Stimulated activated naive B cell treated with anti-CD40 and anti-IgM and Interleukin-4, amounts not matched to agents 10 μg/mL and 1 μg/mL and 100 μg/mL, for 72 hours (primary cell): ENCODE measurements at places on chromosomes 4 and X.

DNA sequence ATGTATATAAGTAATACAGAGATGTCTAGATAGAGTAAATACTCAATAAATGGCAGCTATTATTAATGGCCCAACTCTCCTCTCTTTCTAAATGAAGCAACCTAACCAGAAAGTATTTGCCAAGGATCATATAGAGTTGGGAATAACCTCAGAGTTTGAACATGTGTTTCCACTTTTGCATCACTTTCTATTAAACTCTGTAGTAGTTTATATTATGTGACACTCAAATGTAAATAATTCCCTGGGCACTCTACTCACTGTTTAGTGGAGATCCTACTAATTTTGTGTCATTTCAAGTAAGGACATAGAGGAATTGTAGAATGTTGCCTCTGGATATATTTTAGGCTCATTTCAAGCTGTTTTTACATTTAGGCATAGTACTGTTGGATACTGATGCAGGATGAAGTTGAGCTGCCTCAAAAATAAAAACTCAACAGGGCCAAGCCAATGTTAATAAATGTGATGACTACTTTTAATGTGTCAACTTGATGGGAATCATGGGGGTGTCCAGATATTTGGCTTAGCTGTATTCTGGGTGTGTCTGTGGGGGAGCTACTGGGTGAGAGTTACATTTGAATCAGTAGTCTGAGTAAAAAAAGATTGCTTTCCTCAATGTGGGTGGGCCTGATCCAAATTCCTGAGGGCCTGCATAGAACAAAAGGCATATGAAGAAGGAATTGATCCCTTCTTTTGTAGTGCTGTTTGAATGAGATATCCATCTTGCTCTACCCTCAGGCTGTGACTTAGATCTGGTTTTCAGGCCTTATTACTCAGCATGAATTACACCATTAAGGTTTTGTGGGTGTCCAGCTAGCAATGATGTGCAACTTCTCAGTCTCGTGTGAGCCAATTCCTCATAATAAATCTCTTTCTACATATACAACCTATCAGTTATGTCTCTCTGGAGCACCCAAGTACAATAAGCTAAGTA, 1368.2 kb downstream of the STIM2 start:
- no peaks in the 10 kb centered on the region for H3K4me1 ChIP-seq
- no peak overlapping the region for H3K27ac ChIP-seq
- DNase-seq = no peak

GRCh38 chrX:43556207-43556606, 99.9 kb upstream of the MAOA start:
- H3K4me1 ChIP-seq = peaks cover 3% of the 10 kb centered on the region
- no peak overlapping the region for H3K27ac ChIP-seq
- H3K27me3 ChIP-seq = no peaks in the 10 kb centered on the region
- no peak for DNase-seq
- H3K36me3 ChIP-seq = no peaks in the 10 kb centered on the region
- H3K4me3 ChIP-seq = no peak overlapping the region

DNA sequence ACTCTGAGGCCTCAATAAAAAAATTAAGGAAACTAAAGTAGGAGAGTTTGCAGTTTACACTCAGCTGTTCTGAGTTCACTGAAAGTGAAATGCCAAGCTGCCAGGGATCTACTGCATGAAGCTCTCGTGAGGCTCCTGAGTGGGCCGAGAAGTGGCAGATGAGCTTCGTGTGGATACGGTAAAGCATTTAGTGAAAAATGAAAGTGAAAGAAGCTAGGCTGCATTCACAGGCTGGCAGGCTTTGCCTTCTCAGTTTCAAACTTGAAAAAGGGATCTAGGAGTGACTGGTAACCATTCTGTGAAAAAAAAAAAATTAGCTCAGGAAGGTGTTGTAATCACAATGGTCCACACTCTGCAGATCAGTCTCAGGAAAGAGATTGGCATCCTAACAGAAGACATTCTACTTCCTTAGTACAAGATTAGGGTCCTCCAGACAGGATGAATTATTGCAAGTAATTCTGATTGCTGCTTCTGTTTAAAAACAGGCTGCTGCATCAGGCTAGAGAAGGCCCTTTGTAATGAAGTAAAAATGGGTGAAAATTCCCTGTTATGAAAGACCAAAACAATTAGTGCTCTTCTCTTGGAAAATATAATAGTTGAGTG, 679.9 kb downstream of the RPA4 start:
- H3K4me1 ChIP-seq = peaks cover 11% of the 10 kb centered on the region
- no peaks in the 10 kb centered on the region for H3K27me3 ChIP-seq
- peak overlapping the region; percentile 88 for H3K27ac ChIP-seq
- peak; percentile 48 for DNase-seq

- no peak overlapping the region for H3K27ac ChIP-seq
- H3K27me3 ChIP-seq = no peaks in the 10 kb centered on the region
- H3K4me1 ChIP-seq = no peaks in the 10 kb centered on the region
- no peaks in the 10 kb centered on the region for H3K36me3 ChIP-seq
- no peak for DNase-seq
These were observed 109.6 kb downstream of the PACRGL start for GRCh38 chr4:20809812-20810211.

DNA sequence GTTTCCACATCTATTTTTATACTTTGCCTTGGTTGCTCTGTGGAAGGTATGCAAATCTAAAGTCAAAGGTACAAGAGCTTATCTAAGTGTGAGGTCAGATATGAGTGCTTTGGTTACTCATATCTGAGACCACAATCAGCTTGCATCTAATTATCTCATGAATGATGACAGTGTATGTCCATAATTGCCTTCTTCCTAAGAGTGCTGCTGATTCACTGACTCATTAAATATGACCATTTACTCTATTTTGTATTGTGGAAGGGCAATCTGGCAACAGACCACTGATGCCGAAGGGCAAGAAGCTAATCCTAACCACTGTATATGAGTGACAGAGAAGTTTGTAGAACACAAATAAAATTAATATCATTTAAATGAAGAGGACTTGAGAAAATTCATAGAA, 1190.2 kb upstream of the AGA start:
- H3K36me3 ChIP-seq = no peaks in the 10 kb centered on the region
- no peaks in the 10 kb centered on the region for H3K4me1 ChIP-seq
- no peak overlapping the region for H3K27ac ChIP-seq
- no peaks in the 10 kb centered on the region for H3K27me3 ChIP-seq
- DNase-seq = no peak

GRCh38 chr4:64417974-64418373, 8.7 kb upstream of the TECRL start:
- no peak overlapping the region for H3K27ac ChIP-seq
- H3K36me3 ChIP-seq = no peaks in the 10 kb centered on the region
- no peak overlapping the region for H3K4me3 ChIP-seq

DNA sequence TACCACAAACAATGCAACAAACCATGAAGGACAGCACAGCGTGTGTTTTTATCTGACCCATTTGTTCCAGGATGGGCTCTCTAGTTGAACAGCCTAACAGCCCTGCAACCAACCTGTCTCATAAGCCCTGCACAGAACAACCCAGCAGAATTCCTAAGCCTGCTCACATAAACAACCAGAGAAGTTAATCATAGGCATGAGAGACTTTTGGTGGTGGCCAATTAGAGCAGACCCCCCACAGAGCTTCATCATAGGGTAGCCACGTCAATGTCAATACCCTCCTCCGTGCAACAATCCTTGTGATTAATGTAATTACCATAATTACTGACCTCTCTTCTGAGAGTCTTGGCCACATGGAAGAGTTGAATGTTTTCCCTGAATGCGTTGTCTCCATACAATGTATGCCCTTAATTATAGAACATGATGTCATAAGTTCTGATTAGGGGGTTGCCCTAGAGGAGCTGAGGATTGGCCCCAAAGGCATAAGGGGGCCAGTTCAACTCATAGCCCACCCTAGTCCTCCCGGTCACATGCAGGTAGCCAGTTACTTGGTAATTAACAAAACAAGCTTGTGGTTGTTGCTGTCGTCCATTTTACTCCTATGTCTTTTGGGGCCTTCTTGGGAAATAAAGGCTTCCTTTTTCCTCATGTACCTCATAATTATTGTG, 92.7 kb downstream of the SYNPO2 start:
- no peaks in the 10 kb centered on the region for H3K36me3 ChIP-seq
- H3K4me3 ChIP-seq = no peak overlapping the region
- peaks cover 8% of the 10 kb centered on the region for H3K27me3 ChIP-seq
- no peak overlapping the region for H3K27ac ChIP-seq

GRCh38 chr4:64614276-64614675, 205.0 kb upstream of the TECRL start:
- no peak for DNase-seq
- no peak overlapping the region for H3K27ac ChIP-seq
- no peaks in the 10 kb centered on the region for H3K27me3 ChIP-seq

DNA sequence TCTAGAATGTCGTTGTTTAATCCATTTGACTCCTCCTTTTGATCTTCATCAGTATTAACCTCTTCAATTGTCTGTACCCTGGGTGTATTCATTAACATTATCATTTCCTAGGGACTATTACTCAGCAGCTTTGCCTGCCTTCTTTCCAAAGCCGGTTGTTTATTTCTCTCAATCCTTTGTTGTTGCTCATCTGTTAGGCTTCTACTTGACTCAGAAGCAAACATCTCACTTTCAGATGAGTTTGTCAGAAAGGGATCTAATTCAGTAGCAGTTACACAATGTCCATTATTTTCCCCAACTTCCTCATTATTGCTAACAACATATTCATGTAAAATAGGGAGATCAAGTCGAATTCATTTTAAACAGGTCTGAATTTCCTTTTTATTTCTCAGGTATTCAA, 22.1 kb upstream of the HSD17B10 start:
- H3K4me3 ChIP-seq = no peak overlapping the region
- H3K4me1 ChIP-seq = no peaks in the 10 kb centered on the region
- no peak for DNase-seq

- no peak overlapping the region for H3K4me3 ChIP-seq
- H3K27ac ChIP-seq = no peak overlapping the region
- H3K36me3 ChIP-seq = peaks cover 48% of the 10 kb centered on the region
- H3K27me3 ChIP-seq = no peaks in the 10 kb centered on the region
- DNase-seq = no peak
- H3K4me1 ChIP-seq = peaks cover 96% of the 10 kb centered on the region
These were observed 52.2 kb downstream of the FRYL start for GRCh38 chr4:48727666-48728459.

DNA sequence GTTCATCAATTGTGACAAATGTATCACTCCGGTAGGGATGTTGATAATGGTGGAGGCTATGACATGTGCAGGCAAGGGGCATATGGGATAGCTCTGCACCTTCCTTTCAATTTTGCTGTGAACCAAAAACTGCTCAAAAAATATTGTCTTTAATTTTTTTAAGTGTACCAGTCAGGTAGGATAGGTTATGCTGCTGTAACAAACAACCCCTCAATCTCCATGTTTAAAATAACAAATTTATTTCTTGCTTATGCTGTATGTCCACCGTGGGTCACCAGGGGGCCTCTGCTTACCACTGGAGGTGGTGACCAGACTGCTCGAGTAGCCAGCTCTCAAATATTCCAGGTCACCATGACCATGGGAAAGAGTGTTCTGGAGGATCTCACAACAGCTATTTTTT, 23.4 kb upstream of the MSX1 start:
- no peak overlapping the region for H3K27ac ChIP-seq
- H3K4me1 ChIP-seq = no peaks in the 10 kb centered on the region
- H3K36me3 ChIP-seq = peaks cover 7% of the 10 kb centered on the region
- no peak overlapping the region for H3K4me3 ChIP-seq

DNA sequence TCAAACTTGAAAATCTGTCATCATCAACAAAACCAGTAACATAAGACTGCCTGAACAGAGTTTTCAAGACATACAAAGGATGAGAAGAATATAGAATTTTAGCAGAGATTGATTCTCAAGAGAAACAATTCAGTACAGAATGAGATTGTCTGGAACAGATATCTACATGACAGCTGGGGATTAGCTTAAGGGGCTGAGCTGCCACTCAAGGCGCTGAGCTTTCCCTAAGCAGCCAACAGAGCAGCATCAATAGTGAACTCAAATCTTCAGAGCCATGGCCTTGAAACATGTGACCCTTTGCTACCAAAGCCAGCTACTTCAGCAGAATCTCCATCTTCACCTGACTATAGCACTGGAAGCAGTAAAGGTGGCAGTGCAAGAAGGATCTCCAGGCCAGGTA, 24.3 kb upstream of the PCDH10 start:
- H3K4me1 ChIP-seq = no peaks in the 10 kb centered on the region
- H3K27ac ChIP-seq = no peak overlapping the region
- no peak for DNase-seq
- H3K4me3 ChIP-seq = no peak overlapping the region
- H3K36me3 ChIP-seq = no peaks in the 10 kb centered on the region

DNA sequence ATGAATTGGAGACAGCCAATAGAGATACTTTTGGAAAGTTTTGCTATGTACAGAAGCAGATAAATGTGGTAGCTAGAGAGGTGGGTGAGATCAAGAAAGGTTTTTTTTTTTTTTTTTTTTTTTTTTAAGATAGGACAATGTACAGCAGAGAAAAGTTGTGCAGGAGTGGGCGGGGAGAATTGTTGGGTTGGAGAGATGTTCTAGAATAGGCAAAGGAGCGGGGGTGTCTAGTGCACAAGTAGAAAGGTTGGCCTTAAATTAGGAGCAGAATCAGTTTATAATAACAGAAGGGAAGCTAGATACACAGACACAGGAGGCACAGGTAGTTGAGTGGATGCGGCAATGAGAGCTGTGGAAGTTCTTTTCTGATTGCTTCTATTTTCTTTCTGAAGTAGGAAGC, 66.2 kb upstream of the PGK1 start:
- H3K4me1 ChIP-seq = no peaks in the 10 kb centered on the region
- peaks cover 18% of the 10 kb centered on the region for H3K36me3 ChIP-seq
- no peaks in the 10 kb centered on the region for H3K27me3 ChIP-seq

DNA sequence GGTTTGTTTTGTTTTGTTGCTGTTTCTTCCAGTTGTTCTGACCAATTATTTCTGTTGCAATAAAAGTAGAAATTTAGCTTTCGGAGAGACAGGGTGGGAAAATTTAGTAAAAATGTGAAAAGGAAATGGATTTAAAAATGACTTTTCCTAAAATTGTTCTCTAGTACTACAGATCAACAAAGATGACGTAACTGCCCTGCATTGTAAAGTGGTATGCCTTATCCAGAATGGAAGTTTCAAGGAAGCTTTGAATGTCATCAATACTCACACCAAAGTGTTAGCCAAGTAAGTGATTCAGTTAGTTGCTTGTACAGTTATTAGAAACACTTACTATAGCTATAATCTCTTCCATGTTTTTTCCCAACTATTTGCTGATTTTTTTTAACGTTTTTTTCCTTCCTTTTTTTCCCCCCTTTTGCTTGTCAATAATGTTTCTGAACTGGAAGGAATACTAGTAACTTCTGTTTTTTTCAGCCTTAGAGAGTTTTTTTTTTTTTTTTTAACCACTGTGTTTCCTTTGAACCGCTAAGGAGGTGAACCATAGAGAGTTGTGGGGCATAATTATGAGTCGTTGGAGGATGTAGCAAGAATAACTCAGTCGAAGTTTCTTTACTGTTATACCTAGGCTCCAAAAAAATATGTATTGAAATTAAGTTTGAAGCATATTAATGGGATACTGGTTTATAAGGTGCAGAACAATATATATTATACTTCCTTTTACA, 2.2 kb downstream of the SRP72 start:
- H3K4me1 ChIP-seq = peaks cover 24% of the 10 kb centered on the region
- H3K27ac ChIP-seq = peak overlapping the region; percentile 37
- H3K36me3 ChIP-seq = peaks cover 30% of the 10 kb centered on the region
- DNase-seq = no peak
